ENCODE measurements at places on chromosomes 1 and 21.

DNA sequence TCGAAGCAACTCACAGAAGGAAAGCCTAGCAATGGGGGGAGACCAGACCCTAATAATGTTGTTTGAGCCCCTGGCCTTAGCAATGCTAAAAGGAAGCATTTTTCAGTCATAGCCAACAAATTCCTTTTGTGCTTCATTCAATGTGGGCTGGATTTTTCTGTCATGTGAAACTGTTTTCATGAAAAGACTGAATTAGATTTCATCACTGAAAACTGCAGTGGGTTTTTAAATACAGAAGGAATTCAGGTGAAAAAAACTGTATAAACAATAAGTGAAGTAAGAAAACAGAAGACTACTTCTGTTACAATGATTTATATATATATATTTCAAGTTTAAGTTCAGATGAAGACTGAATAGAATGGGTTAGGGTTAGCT, 204.8 kb downstream of the SMYD3 start:
- no peak for DNase-seq

DNA sequence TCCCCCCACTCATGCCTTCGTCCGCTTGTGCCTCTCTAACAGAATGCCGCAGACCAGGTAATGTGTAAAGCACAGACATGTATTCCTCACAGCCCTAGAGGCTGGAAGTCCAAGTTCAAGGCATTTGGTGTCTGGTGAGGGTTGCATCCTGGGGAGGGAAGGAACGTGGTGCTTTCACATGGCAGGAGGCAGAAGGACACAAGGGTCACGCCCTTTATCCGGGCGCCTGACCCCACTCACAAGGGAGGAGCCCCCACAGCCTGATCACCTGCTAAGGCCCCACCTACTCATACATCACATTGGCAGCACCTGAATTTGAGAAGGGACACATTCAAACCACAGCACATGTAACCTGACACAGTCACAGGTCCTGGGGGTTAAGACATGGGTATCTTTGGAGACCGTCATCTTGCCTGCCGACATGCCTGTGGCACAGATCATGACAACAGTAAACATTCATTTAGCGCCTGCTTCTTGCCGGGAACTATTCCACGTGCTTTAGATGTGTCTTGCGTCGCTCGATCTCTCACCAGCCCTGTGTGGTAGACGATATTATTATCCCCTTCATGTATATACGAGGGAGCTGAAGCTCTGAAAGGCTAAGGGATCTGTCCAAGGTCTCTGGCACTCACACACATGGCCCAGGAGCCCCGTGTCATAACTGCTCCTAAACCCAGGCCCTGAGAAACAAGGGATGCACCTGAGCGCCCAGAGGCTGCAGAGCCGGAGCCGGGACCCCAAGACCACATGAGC, 235.6 kb downstream of the NPHP4 start:
- no peak for DNase-seq

DNA sequence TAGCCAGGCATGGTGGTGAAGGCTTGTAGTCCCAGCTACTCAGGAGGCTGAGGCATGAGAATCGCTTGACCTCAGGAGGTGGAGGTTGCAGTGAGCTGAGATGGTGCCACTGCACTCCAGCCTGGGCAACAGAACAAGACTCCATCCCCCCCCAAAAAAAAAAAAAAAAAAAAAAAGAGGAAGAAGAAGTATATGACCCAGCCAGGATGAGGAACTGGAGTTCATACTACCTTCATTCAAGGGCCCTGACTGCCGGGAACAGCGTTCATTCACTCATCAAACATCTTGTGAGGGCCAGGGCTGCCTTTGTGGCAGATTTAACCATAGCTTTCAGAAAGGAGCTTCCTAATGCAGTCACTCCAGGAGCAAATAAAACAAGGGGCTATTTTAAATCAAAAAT, 127.6 kb downstream of the MRPS6 start:
- DNase-seq, result no peak

DNA sequence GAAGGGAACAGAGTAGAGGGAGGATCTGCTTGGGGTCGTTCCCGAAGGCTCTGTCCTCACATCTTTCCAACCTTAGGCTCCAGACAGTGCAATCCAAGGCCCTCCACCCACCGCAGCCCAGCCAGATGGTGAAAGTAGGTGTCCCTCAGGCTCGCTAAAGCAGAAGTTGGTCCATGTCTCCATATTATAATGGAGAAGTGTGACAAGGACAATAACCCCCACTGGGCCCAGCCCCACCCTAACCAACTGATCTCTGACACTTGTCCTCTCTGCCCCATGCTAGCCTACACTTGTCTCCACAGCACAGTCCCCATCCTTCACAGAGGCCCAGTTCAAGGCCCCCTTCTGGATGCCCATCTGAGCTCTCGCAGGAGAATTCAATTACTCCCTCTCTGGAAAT, 48.7 kb downstream of the DMAP1 start:
- no peak for DNase-seq

DNA sequence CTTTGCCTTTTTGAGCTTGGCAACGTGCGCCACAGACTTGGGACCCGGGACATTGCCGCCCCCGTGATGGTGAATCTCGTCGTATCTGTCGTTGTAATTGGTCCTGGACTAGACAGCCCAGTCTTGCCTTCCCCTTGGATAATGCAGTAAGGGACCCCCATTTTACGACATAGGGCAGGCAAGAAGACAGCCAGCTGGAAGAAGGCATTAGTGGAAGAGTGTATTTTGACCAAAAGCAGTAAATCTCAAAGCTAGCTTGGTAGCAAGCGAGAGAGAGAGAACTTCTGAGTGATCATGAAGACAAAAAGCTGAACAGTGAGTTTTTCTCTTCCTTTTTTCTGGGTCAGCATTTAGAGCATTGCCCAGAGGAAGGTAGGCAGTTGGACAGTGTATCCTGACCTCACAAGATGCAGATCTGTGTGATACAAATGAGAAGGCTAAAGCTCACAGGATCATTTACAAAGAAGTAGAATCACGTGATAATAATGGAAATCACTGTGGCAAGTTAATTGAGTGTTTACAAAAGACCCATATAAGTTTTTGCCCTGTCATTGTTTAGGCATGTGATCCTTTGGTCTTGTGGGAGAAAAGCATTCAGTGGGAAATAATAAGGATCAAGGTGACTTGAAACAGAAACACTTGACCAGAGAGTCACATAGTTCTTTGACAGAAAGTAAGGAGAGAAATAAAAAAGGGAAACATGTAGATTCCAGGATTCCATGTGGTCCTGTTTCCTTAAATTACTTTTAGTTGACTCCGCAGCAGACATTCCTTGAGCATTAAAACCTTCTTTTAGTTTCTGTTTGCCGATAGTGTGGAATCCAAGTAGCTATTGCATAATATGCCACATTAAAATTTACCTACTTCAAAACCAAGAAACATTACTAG, 66.3 kb downstream of the CNST start:
- DNase-seq, result peak; percentile 86

DNA sequence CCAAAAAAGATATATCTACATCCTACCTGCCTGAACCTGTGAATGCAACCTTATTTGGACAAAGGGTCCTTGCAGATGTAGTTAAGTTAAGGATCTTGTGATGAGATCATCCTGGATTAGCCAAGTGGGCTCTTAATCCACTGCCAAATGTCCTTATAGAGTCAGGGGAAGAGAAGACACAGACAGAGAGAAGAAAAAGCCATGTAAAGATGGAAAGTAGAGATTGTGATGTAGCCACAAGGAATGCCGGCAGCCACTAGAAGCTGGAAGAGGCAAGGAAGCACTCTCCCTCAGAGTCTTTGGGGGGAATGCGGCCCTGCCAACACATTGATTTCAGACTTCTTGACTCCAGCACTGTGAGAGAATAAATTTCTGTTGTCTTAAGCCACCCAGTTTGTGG, 16.2 kb downstream of the HSD11B1 start:
- DNase-seq, result no peak

DNA sequence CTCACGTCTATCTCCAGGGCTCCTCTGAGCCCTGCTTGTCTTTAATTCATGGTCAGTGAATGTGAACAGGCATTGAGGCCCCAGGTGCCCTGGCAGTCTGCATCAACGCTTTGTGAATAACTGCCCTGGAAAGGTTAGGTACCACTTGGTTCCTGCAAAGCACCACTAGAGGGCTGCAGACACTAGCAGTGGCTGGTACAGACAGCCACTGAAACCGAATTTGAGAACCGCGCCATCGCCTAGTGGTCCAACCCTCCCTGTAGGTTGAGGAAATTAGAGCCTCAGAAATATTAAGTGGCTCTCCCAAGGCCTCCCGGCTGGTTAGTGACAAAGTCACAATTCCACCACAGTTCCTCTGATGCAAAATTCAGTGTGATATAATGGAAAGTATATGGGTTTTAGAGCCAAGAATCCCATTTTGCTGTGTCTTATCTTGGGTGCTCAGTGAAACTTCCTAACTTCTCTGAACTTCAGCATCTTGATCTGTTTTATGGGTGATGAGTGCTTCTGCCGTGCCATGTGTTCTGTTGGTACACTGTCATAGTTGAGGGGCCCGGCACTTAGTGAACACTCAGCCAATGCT, 46.2 kb upstream of the BCL9 start:
- DNase-seq, result peak; percentile 80

DNA sequence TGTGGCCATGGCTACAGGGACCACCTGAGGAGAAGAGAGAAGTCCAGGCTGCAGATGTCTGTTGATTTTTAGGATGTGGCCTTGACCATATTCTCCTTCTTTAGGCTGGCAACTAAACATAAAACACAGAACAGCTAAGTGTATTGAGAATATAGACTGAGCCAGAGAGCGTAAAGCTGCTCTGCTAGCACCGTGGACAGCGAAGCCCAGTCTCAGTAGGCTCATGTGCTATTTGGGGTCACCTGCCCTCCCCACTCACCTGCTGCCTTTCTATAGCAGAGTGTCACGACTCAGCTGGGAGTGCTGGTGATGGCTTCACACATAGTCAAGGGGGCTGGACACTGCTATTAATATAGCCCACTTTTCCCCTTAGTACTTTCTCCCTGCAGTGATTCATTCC, 278.5 kb downstream of the KCNH1 start:
- DNase-seq, result no peak

DNA sequence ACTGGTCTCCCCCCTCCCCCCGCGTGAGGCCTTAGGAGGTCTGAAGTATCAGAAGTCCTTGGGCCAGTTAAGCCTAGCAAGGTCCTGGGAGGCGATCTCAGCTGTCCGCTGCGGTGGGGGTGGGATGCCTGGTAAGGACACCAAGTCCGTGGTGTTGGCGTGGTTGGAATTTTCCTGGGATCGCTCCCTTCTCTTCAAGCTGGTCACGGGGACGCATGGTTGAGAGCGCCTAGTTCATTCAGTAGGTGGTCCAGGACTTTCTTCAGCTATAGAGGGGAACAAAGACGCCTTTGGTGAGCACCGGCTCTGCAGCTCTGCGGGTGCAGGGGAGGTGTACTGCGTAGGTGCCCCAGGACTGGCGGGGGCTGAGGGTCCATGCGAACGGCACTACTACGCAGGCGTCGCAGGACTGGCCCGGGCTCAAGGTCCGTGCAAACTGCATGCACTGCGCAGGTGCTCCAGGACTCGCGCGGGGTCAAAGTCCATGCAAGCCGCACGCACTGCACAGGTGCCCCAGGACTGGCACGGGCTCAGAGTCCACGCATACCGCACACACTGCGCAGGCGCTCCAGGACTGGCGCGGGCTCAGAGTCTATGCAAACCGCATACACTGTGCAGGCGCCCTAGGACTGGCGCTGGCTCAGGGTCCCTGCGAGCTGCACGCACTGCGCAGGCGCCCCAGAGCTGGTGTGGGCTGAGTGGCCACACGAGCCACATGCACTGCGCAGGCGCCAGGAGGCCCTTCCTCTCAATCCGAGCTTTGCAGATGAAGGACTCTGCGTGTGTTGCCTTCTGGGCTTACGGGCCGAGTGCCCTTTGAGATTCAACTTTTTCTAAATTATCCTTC, 36.6 kb upstream of the HMGN1 start:
- peak; percentile 80 for DNase-seq

GRCh38 chr1:200895801-200896530, 1.3 kb downstream of the INAVA start:
- no peak for DNase-seq

- DNase-seq, result peak; percentile 86
Measured at GRCh38 chr21:36491209-36491910, 11.4 kb upstream of the CLDN14 start.

DNA sequence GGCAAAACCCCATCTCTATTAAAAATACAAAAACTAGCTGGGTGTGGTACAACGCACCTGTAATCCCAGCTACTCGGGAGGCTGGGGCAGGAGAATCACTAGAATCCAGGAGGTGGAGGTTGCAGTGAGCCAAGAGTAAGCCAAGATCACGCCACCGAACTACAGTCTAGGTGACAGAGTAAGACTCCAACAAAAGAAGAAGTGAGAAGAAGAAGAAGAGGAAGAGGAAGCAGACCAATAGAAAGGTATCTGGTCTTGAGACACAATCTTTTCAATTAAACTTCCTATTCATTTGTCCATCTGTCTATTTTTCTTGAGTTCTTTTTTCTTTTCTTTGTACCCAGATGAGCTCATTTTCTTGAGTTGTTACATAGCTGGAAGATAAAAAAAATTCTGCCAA, 55.7 kb upstream of the ACADM start:
- no peak for DNase-seq

- no peak for DNase-seq
Measured at GRCh38 chr1:64187646-64188045, 15.8 kb upstream of the UBE2U start.

DNA sequence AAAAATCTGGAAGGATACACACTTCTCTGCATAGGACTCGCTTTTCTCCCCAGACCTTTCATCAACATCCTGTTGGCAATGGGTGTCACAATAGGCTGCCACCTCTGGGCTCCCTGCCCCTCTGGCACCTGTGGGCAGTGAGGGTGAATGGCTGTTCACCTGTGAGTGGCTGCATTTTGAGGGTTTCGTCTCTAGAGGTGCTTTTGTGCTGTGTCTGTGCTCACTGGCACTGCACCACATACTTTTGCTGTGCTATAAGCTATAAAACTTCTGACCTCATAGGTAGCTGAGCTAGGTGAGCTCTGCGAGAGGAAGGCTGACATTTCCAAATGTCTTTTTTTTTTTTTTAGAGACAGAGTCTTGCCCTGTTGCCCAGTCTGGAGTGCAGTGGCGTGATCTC, 35.9 kb downstream of the SLC30A1 start:
- DNase-seq, result no peak

DNA sequence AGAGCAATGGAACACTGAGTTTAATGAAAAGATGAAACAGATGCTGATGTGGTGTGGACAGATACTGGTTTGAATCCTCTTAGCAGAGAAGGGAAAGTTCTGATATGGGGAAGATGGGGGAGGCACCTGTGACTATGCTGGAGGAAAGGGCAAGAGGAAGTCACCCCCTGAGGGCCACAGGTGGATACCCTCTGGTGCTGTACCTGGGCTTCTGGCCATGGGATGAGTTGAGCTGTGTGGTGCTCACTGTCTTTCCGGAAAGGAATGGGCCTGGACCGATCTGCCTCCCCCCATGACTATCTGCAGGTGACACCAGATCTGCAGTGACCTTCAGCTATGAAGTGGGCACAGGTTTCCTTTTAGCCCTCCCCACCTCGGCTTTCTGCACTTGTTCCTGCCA, 52.4 kb downstream of the IER5 start:
- DNase-seq, result no peak

DNA sequence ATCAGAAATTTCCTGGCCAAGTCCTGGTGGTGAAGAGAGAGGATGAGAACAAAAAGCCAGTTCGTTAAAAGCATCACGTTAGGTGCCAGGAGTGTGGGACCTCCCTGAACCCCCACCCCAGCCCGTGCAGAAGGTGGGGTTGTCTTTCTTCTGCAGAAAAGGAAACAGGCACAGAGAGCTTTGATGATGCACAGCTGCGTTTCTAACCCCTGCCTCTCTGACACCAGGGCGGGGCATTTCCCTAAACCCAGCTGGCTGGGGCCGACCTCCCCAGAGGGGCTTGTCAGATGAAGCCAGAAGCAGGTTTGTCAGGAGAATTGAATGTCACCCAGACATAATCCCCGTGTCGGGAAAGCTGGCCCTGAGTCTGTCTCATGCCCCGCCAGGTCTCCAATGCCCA, 189.3 kb upstream of the EDN2 start:
- no peak for DNase-seq

GRCh38 chr1:58312971-58313563, 233.5 kb downstream of the OMA1 start:
- DNase-seq, result no peak
